ENCODE measurements at places on chromosomes 7 and 10.

DNA sequence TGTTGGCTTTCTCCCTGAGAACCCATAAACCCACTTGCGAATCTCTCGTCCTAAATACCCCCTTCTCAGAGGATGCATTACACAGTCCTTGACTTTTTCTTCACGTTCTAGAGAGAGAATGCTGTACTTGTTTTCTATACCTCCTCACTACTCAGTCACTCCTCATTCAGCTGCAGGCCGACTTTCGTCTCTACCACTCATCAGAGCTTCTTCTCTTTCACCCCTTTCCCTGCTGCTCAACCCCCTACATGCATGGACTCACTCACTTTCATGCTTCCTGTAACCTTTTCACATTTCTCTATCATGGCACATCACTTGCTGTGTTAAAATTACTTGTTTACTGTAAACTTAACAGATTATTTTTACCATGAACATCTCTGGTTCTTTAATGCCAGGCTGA is 19.8 kb downstream of the MDFIC start:
- no peak for DNase-seq

- no peak for DNase-seq
Measured at GRCh38 chr10:18140149-18140956, at the start of gene CACNB2. CACNB2 (plus strand) TSS chr10:18140424.

GRCh38 chr7:29421010-29421956 is 142.4 kb upstream of the PRR15 start:
- no peak for DNase-seq

DNA sequence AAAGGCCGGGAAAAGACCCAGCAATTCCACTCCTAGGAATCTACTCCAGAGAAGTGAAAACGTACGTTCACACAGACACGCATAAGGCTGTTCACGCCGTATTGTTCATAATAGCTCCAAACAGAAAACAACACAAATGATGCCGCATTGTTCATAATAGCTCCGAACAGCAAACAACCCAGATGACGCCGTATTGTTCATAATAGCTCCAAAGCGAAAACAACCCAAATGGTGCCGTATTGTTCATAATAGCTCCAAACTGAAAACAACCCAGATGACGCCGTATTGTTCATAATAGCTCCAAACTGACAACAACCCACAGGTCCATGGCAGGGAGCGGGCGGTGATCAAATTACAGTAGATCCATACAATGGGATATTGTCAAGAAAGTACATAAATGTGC is 85.2 kb upstream of the DNAAF5 start:
- no peak for DNase-seq

GRCh38 chr7:92648067-92648466 is 57.9 kb upstream of the FAM133B start:
- DNase-seq = no peak

DNA sequence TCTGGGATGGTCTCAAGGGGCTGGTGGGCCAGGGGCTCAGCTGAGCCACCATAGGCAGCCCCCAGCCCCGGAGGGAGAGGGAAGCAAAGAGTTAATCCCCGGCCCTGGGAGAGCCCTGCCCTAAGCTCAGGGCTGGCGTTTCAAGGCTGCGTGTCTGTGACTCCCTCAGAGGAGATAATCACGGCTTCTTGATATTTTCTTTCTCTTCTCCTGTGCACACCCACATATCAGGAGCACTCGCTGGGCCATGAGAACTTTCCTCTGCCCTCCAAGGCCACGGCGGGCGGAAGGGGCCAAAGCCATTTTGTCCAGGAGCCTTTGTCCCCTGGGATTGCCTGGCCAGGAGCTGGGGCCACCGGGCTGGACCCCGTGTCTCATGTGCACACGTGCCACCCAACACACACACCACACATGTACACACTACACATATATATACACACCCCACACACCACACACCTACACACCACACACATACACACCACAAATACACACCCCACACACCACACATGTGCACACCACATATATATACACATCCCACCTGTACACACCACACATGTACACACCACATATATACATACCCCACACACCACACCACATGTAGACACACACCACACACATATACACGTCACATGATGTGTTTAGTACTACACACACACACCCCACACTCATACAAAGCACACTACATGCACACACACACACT is 16.9 kb downstream of the VENTX start:
- no peak for DNase-seq

DNA sequence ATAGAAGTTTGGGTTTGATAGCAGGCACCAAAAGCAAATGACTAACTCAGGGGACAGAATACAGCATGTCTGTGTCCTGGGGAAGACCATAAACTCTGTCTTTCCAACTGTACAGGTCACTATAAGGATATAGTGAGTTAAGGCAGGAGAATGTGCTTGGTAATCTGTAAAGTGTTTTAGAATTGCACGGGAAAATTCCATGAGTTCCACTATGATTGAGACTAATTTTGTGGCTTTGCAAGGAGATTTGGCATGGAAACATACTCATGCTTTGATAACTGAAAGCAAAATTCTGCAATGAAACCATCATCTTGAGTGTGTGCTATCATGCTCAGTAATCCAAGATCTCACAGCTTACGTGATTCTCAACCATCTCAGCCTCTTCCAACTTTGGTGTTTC is 152.6 kb downstream of the PKD1L1 start:
- peak; percentile 96 for DNase-seq

GRCh38 chr10:3010334-3010733 is 57.0 kb upstream of the PFKP start:
- no peak for DNase-seq

DNA sequence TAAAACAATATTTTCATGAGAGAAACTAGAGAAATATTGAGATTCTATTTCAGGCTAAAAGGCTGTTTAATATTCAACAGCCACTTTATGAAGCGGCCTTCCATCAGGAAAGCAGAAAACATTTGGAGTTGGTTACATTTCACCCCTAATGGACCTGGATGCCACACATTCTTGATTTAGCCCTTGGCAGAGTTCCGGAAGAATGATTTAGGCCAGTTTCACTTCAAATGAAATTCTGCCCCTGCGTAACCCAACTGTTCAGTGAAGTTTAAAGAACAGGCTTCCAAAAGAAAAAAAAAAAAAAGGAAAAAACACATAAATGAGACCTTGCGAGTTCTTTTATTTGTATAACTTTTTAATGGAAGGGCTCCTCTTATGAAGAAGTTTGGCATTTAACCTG is 239.2 kb upstream of the AKR1E2 start:
- DNase-seq = peak; percentile 41

- DNase-seq = no peak
Measured at GRCh38 chr7:40197527-40197926, 62.7 kb downstream of the SUGCT start.

DNA sequence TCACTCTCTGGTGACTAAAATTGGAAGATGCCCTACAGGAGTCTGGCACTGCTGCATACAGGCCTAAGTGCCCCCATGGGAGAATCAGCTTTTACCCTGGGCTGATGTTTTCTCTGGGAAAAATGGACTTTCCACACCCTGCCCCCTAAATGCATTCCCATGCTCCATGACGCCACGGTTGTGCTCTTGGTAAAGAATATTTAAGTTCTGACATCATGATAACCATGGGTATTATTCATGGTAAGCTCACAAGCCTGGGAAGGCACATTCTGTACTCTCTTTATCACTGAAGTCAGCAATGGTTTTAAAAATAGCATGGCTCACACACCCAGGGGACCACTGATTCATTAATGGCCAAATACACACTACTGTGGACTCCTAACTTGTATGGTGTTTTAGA is 43.4 kb downstream of the HIPK2 start:
- DNase-seq = peak; percentile 71

DNA sequence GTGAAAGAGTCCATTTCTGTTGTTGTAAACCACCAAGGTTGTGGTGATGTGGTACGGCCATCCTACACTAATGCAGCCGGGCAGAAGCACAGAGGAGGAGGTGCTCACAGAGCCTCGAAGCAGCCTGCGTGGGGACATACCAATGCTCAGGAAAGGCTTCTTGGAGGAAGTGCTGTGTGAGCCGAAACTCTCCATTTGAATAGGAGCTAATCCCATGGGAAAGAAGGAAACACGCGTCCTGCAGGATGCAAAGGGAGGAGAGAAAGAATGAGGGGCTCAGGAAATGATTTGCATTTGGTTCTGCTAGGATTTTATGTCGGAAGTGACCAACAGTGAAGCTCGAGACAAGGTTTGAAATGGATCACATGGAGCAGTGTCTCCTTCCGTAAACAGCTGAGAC is 477.9 kb upstream of the ANKRD30A start:
- DNase-seq = no peak

DNA sequence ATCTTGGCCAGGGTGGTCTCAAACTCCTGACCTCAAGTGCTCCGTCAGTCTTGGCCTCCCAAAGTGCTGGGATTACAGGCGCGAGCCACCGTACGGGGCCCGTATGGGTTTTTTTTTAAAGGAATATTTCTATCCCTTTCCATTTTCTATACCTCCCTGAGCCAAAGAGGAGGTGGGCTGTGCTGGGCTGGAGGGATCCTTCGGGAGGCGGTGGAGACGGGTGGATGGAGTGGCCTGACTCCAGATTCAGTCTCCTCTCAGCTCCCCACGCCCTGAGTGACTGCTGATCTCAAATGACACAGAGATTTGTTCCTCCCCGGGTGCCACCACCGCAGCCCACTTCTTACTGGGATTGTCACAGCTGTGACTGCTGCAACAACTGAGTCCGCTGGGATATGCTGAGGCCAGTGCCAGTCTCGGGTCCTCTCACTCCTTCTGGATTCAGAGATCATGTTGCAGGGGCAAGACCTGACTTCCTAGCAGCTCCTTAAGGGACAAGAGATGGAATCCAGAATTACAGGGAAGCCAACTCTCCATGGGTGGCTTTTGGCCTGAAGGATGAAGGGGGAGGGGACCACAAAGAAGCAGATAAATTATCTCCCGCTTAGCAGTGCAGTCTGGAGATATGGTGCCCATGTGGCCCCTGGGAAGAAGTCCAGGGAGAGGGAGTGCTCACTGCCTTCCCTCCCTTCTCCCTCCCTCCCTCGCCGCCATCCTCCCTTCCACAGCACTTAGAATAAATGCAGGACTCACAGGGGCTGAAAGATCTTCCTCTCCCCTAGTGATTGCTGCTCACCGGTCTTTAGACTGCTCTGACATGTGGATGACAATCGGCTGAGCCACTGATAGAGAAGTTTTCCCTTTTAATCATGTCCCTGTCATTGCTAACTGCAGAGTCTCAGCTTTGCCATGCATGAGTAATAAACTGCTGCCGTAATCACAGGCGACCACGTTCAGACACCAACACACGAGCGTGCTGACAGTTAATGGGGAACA is 14.3 kb downstream of the GALNT17 start:
- DNase-seq = no peak

- peak; percentile 2 for DNase-seq
Measured at GRCh38 chr10:75910032-75910431, 478.6 kb downstream of the LRMDA start.

DNA sequence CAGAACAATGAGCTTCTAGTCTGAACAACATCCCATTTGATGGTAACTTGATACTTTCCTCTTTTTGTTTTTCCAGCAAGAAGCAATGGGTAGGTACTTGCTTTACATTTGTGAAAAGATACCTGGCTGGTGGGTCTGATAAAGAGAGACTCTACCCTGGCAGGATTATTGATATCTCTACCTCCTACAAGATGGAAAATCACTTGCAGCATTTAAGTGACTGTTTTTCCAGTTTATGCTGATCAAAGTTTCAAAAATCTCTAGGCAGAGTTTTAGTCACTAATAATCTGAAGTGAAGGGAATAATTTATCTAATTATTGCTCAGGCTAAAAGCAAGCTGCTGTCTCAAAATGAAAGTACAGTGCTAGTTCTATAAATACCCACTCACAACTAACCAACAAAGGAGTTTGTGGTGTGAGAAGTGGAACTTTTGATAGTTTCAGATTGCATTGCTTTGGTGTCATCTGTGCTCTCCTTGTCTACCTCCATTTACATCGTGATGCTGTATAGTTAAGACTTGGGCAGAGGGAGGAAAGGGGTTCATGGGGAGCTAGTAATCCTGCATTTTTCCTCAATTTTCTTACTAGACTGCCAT is 86.0 kb upstream of the ANKRD1 start:
- DNase-seq = no peak

- DNase-seq = no peak
Measured at GRCh38 chr7:41383596-41383995, 319.3 kb downstream of the INHBA start.

DNA sequence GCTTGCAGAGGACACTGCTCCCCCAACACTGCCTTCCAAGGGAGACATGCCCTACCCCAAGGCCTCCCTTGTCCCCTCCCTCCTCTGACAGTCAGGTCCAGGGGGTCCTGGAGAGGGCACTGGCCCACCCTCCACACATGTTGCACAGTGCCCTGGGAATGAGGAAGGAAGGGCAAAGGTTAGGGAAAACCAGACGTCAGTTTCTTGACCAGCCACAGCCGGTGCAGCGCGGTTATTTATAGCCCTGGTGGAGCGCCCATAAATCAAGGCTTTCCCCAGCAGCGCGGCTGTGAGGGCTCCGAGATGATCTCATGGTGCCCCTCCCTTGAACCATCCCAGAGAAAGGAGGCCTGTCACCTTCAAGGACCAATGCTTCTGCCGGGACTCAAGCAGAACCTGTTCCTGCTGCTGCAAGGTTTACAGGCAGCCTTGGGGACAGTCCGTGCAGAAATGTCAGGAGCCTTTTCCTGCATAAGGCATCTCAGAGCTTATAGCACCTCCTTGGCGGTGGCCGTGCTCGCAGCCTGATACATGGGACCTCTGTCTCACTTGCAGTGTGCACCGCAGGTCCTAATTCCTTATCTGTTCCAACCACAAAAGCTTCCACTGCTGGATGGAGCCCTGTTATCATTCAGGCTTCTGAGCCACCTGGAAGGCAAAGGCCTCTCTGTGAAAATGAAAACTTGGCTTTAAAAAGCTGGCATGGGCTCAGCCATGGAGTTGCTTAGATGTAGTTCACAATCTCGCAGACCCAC is 127.3 kb downstream of the LHPP start:
- no peak for DNase-seq

- no peak for DNase-seq
Measured at GRCh38 chr10:76195654-76196390, 764.4 kb downstream of the LRMDA start.

- DNase-seq = no peak
Measured at GRCh38 chr10:14798636-14799035, 23.9 kb upstream of the FAM107B start.

GRCh38 chr10:5698062-5698461 is 13.4 kb downstream of the TASOR2 start:
- DNase-seq = no peak

DNA sequence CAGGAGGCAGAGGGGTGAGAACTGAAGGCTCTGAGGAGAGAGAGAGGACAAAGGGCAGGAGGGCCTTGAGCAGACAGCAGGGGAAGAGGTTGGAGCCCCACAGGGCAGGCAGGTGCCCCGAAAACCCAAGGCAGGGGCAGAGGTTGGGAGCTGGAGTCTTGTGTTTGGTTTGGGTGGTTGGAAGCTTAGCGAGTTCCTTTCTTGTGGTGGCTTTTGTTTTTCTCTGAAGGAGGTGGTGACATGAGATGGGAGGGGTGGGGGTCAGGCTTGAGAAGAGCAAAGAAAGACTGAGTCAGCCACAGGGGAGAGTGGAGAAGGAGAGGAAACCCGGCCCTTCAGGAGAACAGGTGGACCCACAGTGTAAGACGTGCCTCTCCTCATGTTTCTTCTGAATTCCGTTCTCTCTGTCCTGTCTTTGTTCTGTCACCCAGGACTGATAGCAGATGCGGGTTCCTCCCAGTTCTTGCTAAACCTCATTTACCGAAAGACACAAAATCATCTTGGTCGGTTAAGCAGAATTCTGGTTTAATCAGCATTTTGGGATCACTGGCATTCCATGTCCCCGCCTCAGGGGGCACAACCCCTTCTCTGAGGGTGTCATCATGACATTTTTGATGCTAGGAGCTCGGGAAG is 95.3 kb downstream of the INSYN2A start:
- DNase-seq = no peak

GRCh38 chr7:14604606-14605005 is 297.9 kb downstream of the DGKB start:
- peak; percentile 44 for DNase-seq

GRCh38 chr7:128039544-128039953 is 8.3 kb upstream of the LRRC4 start:
- DNase-seq = no peak
